Gastroesophageal sphincter (tissue), 4 donors: ENCODE measurements at places on chromosomes 4 and X. TPM values are rescaled to one million over a fixed set of nuclear protein-coding genes. Genes with fewer than 3 reads are reported as not detected.

GRCh38 chr4:131509521-131509920 lies 1639.6 kb upstream of the PCDH10 start:
- ATAC-seq: no peak

- ATAC-seq: no peak
These were observed 513.5 kb upstream of the NR3C2 start for GRCh38 chr4:148955564-148956297.

DNA sequence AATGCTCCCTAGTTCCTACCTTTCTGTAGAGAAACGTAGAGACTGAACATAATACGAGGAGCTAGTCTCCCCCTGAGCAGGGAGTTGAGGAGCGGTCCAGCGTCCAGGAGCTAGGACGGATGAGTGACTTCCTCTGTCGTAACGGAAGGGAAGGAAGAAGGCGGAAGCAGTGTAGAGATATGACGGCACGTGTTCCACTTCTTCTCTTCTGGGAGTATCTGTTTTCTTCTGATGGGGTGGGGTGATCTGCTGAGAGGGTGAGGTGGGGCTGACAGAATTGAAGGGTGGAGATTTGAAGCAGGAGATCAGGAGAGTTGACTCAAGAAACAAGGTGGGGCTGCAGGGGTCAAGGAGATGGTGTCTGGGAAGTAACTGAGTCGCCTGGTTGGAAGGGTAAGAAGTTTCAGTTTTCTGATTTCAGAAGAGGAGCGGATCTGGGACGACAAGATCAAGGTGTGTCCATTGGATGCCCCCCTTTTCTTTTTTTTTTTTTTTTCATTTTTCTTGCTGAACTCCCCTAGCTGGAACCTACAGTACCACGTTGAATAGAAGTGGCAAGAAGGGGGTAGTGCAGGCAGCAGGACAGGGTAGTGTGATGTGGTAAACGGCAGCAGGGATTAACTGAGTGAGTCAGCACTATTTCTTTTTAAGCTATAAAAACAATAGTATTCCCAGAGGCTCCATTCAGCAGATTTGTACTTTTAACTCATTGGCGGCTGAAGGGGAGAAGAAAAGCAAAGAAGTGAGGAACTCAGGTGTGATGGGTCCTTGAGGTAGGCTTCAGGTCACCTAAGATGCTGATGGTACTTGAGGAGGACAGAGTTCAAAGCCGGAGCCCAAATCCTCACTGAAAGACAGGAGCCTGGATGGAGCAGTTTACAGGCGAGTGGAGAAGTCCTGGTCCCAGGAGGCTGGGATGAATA lies 50.8 kb upstream of the SETD7 start:
- peak; percentile 67 for ATAC-seq

GRCh38 chr4:93719552-93719951 lies 109.0 kb upstream of the ATOH1 start:
- no peak for ATAC-seq

DNA sequence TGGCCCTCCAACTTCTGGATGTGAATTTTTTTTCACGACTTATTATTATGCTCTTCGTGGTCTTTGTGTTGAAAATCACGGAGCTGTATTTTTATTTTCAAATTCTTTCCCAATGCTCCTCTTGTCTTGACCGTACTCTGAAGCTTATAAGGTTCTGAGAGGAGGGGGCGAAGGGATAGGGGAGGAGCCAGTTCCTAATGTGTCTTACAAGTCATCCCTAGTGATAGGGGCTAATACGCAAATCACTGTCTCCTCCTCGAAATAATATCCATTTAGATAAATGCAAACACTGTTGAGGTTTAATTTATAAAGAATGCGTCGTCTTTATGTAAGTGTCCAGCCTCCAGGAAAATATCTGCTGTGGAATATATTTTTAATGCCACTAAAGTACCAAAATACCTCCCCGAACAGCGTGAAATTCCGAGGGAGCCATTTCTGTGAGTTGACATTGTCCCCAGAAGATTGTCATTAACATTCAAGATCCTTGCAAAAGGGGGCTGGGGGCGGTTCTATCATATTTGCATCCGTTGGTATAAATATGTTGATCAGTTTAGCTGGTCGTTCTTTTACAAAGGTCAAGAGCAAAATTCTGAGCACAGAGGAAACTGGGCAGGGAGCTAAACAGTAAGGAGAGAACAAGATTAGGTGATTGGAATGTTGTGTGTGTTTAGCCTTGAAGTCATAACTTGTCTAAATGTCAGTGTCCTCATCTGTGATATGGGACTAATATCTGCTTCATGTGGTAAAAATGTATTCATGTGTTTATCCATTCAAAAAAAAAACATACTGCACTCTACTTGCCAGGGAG lies 3.7 kb upstream of the FAT1 start:
- no peak for ATAC-seq

- ATAC-seq: peak; percentile 58
These were observed 768 bp downstream of the MID2 start for GRCh38 chrX:107826238-107827029.

DNA sequence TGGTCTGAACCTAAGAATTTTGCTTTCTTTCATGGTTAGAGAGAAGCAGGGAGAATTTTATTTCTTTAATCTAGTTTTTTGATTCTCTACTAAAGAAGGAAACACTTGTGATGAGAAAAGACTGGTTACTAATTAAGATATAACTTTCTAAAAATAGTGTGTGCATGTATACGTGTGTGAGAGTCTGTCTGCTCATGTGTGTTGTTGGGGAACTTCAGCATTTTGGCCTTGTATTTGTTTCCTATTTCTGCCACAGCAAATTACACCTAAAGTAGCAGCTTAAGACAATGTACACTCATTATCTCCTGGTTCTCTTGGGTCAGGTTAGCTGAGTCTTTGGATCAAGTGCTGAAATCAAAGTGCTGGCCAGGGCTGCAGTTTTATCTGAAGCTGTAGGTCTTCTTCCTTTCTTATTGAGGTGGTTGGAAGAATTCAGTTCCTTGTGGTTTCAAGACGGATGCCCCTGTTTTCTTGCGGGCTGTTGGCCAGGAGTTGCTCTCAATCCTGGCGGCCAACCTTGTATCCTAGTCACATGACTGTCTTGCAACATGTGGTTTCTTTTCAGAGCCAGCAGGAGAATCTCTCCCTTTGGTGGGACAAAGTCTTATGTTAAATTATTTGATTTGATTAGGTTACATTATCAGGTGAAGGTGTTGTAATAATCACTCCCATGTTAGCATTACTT lies 188.4 kb upstream of the CLNK start:
- no peak for ATAC-seq

DNA sequence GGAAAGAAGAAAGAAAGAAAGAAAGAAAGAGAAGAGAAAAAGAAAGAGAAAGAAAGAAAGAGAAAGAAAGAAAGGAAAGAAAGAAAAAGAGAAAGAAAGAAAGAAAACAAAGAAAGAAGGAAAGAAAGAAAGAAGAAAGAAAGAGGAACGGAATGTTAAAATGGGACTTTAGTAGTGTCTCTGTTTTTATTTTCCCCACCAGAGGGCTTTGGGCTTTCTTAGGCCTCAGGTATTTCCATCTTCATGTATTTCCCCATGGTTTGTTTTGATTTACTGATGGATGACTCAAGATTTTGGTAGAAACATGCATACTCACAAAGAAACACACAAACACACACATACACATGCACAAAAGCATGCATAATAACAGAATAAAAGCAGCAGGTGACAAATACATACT lies 181.2 kb downstream of the AFF2 start:
- no peak for ATAC-seq

DNA sequence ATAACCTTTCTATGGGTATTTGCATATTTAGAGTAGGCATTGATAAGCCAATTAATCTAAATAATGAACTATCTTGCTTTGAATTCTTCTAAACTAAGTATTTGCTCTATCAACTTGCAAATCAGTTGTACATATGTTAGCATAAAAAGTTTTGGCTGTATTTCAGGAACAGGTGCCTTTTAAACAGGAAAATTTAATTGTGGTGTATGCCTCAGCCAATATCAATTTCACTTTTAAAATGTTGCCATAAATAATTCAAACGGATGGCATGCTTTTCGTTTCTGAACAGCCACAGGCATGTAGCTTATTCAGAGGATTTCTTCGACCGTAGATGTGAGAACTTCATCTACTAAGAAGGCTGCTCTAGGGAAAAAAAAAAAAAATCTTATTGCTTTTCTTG lies 99.9 kb downstream of the DCLK2 start:
- ATAC-seq: no peak

DNA sequence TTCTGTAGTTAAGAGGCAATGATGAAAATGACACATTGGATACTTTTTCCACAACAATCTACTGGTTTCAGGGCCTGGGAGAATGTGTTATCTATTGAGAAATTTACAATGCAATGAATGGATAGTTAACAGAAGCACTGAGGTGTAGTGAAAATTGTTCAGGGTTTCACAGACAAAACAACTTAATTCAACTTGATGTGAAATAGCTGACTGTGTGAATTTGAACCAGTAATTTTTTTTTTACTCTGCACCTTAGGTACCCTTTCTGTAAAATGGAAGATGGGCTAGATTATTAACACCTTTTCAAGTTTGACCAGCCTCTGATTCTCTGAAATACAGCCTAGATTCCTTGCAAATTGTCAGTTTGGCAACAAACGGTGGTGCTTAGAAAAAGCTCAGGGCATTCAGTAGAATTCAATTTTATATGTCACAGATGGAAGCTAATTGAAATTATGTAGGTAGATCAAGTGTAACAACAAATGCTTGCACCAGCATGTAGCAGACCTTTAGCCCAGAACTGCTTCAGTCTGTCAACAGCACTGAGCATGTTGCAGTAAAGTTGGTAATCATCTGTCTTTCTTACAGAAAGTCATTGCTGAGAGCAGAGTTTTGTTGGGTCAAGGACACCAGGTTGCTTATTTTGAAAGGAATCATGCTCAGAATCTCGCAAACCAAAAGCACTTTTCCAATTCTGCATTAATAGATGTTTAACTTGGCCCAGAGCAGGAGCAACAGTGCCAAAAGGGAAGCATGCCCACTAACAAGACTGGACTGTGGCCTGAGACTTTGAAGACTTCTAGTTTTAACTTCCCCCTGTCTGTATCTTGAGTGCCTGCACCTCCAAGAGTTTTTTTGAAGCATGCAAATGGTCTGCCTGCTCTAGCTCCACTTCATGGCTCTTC lies 526.6 kb downstream of the PACRGL start:
- ATAC-seq: no peak

GRCh38 chr4:25930731-25931354 lies 16.8 kb downstream of the SMIM20 start:
- ATAC-seq: no peak

DNA sequence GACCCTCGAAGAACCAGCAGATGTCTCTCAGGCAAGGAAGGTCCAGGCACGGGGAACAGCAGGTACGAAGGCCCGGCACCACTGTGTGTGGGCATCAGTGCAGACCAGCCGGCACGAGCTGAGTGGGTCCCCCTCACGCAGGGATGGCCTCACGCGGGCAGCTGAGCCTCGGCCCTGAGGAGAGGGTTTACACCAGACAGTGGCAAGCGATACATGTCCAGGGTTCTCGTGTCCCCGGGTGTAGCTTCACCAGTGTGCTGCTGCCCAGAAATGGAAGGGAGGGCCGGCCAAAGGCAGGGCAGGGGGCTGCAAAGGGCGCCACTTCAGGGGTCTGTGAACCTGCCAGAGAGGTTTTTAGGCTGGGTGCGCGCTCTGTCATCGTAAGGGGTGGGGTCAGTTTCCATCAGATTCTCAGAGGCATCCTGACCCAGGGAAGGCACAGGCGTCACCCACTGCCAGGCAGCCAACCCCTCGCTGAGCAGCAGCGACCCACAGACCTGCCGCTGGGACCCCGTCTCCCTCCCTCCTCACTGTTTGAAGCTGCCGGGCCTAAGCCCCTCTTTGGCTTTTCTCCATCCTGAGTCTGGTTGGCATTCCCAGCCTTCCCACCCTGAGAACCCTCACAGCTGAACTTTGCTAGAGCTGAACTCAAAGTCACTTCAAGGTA lies 107.0 kb downstream of the CPZ start:
- no peak for ATAC-seq

GRCh38 chrX:33053001-33053400 lies 158.3 kb downstream of the DMD start:
- no peak for ATAC-seq

DNA sequence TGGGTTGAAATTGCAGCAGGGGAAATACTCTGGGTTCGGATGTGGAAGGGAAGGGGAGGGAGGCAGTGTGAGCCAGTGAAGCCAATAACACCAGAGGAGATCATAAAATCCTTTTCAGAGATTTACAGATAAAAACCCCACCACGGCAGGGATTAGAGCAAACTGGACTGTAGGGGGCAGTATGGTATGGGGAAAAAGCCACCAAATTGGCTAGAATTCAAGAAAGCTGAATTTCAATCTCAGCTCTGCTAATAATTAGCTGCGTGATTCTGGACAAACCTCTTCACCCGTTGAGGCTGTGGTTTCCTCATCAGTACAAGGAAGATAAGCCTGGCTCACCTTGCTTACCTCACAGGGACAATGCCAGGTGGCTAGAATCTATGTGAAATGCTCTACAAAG lies 108.1 kb downstream of the ATG4A start:
- no peak for ATAC-seq

GRCh38 chr4:21451032-21451431 lies 497.5 kb downstream of the KCNIP4 start:
- ATAC-seq: no peak

- no peak for ATAC-seq
These were observed 379.0 kb downstream of the INPP4B start for GRCh38 chr4:142467088-142467487.

- ATAC-seq: no peak
These were observed 191.7 kb upstream of the RASGEF1B start for GRCh38 chr4:81663368-81663767.

- no peak for ATAC-seq
These were observed 33.7 kb downstream of the STK32B start for GRCh38 chr4:5084911-5085475.

GRCh38 chr4:119128148-119128547 lies 7.5 kb upstream of the MYOZ2 start:
- ATAC-seq: no peak

DNA sequence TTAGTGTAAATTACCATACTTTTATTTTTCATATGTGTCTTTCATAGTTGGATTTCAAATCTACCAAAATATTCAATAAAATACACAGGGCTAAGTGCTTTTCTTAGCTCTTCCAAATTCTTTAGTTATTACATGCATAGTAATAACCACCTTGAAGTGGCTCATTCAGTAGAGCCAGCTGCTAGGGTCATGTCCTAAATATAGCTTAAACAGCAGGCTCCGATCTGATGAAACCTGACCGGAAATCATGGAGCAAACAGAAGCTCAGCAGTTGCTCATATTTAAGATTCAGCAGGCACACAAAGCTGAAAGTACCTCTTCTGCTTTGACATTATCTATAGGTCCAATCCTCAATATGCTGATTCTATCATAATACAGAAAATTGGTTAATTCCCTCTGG lies 1470.4 kb downstream of the ADGRL3 start:
- no peak for ATAC-seq

- ATAC-seq: no peak
These were observed 637 bp downstream of the MAMLD1 start for GRCh38 chrX:150363561-150364346.

VSIG4 gene
- total RNA-seq: 162 TPM

DMRTC1 gene
- total RNA-seq: not detected

ASMT gene
- total RNA-seq: not detected

PAGE5 gene
- total RNA-seq: not detected

EPHA5 gene
- total RNA-seq: 0.73 TPM

HADH gene
- total RNA-seq: 89.8 TPM

GATA1 gene
- total RNA-seq: not detected

FGF13 gene
- total RNA-seq: 14.7 TPM

CABS1 gene
- total RNA-seq: not detected

PDGFC gene
- total RNA-seq: 28.0 TPM

MAD2L1 gene
- 1.4 TPM for total RNA-seq

FGFBP1 gene
- 19.2 TPM for total RNA-seq

RBM3 gene
- total RNA-seq: 175 TPM
